ENCODE measurements at places on chromosomes 6 and 20.

DNA sequence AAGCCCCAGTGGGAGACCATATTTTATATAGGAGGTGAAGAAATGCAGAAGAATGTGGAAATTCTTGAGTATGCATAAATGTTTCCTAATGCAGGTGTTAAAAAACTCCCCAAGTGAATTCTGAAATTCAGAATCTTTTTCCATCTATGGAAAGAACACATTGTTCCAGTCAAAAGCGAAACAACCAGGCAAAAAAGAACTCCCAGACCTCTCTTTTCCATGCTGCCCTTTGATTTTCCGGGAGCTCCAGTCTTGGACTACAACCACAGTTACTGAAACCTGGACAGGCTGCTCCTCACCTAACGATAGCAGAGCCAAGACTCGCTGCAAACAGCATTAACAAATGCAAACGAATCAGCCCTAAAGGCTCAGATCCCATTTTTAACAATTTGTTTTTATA lies 108.7 kb upstream of the CNKSR3 start:
- DNase-seq: no peak

DNA sequence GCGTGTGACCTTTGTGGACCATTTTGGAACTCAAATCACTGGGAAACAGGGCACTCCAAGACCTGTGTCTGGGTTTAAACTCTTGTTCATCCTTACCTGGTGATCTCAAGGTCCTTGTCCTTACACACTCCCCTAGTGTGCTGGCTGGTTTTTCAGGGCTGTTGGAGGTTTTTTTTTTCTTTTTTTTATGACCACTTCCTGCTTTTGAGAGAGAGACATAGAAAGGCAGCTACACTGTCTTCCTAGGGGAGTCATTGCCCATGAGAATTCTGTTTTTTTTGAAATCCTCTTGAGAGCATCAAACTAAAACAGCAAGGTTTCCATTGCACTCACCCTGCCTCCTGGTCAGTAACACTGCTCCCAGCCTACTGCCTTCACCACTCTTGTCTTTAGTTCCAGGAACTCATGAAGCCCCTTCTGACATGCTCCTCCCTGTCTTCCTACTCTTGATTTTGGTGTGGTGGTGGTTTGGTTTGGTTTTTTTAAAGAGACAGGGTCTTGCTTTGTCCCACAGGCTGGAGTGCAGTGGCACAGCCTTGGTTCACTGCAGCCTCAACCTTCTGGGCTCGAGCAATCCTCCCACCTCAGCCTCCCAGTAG lies 28.6 kb downstream of the PRPH2 start:
- DNase-seq: no peak

- DNase-seq: no peak
Observed at GRCh38 chr20:56956534-56956933, 309.9 kb downstream of the BMP7 start.

- DNase-seq: no peak
Observed at GRCh38 chr6:157560691-157561413, 179.9 kb downstream of the ZDHHC14 start.

- DNase-seq: no peak
Observed at GRCh38 chr6:15962449-15962764, 166.5 kb upstream of the MYLIP start.

DNA sequence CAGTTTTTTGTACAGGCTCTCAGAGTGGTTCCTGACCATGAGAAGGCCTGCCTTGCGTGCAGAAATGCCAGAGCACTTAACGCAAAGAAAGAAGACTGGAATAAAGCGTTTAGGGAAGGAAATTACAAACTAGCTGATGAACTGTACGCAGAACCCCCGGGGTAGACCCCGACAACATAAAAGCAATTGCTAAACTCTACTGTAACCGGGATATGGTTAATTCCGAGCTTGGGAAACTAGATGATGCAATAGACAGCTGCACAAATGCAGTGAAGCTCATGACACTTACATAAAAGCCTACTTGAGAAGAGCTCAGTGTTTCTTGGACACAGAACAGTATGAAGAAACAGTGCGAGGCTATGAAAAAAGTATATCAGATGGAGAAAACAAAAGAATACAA lies 35.7 kb downstream of the CITED2 start:
- no peak for DNase-seq
